ENCODE measurements at places on chromosomes 1 and 21.

GRCh38 chr1:63855942-63856341, 82.1 kb downstream of the ROR1 start:
- DNase-seq = no peak

DNA sequence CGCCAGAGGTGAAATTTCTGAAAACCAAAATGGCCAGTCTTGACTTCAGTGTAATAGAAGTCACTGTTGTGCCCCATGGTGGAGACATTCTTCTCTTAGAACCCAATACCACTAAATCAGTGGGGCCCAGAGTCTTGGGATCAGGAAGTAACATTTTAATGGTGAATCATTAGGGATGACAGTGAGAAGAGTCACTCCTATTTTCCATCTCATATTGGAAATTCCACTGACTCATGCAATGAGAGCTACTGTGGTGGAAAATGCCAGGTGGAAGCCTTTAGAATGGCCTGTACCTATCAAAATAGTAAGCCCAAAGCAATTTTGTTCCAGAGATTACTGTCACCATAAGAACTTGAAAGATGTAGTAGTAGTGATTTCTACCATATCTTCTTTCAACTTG, 20.6 kb upstream of the PPM1J start:
- DNase-seq = no peak

DNA sequence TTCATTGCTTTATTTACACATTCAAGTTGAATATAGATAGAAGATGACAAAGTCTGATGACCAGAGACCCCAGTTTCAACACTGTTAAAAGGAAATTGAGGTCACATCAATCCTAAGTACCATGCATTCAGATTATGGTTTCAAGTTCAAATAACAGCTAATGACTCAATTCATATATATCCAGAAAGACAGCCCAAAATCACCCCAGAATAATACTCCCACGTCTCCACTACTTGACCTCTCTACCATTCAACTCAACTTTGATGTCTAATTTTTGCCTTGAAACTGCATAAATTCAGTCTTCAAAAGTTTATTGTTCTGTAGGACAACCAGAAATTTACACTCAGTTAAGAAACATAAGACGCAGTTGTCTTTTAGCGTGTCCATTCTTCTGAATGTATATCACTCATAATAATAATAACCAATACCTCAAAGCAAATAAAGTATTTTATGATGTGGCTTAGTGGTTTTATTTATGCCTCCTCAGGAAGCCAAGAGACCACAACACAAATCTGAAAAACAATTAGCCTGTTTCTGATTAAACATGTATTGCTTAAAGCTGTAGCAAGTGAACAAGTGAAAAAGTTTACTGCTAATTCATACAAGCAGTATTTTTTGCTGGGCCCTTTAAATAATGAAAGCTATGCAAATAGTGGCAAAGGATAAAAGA, 569.0 kb downstream of the LTN1 start:
- no peak for DNase-seq

GRCh38 chr1:203504400-203505250, 10.7 kb downstream of the OPTC start:
- DNase-seq = peak; percentile 70

DNA sequence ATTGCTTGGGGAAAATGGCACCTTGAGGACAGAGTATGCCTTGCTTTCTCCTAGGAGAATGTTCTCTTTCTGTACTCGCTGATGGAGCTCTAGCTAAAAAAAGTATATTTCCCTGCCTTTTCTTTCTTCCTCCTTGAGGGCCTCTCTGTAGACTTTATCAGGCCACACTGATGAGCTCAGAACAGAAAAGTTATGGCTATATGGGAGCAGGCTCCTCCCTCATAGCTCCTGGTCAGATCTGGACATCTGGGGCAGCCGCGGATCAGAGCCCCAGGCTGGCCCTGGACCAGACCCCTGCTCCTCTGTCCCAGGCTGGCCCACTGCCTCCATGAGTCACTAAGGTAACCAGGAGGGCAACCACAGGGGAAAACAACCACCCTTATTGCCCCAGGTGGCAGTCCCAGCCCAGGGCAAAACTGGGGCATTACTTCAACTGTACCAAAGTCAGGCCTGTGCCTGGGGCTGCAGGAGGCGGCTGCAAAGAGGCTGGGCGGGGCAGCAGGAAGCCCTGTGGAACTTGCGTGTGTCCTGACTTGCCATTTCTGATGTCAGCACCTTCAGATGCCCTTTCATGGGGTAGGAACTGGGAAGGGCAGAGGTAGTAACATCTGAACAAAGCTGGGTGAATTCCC, 26.3 kb upstream of the ZNF648 start:
- DNase-seq = no peak

GRCh38 chr1:26542771-26543451, 13.3 kb downstream of the RPS6KA1 start:
- no peak for DNase-seq

DNA sequence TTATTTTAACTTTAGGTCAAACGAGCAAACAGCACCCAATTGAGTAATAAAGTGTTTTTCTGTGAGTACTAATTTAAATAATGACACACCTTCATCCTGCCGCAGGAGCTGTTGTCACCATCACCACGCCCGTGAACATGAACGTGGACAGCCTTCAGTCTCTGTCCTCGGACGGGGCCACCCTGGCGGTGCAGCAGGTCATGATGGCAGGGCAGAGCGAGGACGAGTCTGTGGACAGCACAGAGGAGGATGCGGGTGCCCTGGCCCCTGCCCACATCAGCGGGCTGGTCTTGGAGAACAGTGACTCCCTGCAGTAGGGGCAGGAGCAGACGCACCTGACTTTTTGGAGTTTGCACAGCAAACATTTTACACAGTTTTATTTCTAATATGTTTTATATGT, 45.9 kb downstream of the CBS start:
- no peak for DNase-seq

GRCh38 chr1:40712997-40713396, 21.5 kb downstream of the NFYC start:
- DNase-seq = no peak

DNA sequence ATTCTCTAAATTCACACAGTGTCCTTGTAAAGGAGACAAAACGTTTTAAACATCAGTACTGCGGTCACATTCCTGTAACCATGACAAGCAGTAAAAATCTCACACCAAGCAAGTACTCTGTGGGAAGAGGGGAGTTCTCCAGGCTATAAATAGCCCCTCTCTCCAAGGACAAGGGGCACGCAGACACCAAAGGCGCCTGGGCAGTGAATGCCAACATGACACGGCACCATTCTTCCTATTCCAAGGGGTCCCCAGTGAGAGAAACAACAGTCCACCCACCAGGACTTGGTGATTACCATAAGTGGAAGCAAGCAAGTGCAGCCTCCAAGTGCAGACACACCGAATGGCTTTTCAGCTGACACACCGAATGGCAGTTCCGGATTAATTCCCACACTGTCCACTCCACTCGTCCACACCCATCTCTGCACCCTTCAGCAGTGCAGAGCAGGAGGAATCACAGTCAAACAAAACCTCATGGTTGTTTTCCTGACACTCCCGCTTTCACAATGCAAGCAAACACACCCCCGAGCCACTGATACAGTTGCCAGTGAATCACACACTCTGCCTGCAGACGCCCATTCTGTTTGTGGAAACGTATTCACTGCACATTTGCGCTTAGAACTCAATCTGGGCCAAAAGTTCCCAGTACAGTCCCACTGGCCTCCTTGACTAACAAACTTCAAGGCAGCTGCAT, 1.8 kb downstream of the PTTG1IP start:
- DNase-seq = no peak

GRCh38 chr1:226697151-226697928, 41.7 kb downstream of the ITPKB start:
- DNase-seq = no peak

- DNase-seq = no peak
Observed at GRCh38 chr1:38667626-38668025, 191.9 kb downstream of the RRAGC start.

DNA sequence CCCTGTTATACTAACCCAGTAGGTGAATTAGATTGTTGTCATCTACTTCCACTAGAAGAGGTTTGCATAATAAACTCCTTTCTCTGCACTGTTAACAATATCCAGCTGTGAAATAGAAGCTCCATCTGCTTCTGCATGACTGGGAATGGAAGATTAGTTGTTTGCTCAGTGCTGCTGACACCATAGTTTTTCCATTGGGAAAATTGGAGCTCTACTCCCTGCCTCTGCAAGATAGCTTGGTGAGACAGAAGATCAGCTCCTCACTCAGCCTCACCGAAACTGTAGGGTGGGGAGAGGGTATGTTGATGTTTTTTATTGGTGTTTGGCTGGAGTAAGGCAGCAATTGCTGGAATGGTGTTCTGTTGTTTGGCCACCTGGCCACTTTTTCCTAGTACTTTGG, 331.6 kb upstream of the ADAMTS5 start:
- no peak for DNase-seq

GRCh38 chr1:44810101-44810761, 1.9 kb downstream of the BTBD19 start:
- DNase-seq = no peak

DNA sequence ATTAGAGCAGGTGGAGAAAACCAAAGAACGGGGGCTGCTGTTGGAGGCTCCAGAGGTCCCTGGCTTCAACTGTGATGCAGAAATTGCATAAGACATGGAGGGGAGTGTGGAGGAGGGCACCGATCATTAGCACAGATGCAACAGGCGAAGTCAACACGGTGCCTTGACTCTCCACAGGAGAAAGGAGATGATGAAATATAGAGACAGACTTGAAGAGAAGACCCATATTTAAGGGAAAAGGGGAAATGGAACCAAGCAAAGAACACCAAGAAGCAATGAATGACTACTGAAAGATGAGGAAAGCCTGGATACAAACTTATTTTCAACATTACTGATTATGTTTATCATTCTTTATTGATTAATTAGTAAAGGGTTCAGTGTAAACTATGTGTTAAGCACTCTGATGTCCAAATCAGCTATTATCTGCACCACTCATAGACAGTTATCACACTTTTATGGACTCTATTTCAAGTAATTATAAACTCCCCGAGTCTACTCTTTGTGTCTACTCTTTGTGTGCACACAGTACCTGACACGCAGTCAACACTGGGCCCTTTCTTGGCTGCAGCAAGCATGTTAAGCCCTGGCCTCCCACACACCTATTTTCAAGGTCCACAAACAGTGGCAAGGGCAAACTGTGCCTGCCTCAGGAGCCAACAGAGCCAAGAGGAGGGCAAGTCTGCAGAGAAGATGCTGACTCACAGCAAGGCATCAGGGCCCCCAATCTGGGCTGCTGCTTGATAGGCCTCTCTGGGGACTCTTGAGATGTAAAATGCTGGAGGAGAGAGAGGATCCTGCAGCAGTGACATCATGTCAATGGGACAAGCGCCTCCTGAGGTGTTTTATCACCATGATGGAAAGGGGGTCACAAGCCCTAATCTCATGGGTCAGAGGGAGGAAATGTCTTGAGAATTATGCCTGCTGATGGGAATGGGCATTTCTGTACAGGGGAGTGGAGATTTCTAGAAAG, 17.6 kb downstream of the PCNX2 start:
- no peak for DNase-seq

DNA sequence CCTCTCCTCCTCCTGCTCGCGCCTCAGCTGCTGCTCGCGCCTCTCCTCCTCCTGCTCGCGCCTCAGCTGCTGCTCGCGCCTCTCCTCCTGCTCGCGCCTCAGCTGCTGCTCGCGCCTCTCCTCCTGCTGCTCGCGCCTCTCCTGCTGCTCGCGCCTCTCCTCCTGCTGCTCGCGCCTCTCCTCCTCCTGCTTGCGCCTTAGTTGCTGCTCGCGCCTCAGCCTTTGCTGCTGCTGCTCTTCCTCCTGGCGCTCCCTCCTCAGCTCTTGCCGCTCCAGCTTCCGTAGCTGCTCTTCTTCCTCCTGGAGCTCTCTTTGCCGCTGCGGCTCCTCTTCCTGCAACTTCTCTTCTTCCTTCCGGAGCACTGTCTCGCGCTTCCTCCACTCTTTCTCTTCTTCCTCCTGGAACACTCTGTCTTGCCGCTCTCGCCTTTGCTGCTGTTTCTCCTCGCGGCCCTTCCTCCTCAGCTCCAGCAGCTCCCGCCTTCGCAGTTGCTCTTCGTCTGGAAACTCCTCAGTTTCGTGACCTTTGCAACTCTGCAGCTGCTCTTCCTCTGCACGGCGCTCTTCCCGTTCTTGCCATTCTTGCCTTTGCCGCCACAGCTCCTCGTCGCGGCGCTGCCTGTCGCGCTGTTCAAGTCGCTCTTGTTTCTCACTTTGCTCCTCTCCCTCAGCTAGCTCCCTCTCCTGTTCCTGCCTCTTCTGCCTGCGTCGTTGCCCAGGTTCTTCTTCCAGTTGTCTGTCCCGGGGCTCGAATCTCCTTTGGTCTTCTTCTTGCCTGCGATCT, 3.0 kb downstream of the TCHH start:
- DNase-seq = no peak

DNA sequence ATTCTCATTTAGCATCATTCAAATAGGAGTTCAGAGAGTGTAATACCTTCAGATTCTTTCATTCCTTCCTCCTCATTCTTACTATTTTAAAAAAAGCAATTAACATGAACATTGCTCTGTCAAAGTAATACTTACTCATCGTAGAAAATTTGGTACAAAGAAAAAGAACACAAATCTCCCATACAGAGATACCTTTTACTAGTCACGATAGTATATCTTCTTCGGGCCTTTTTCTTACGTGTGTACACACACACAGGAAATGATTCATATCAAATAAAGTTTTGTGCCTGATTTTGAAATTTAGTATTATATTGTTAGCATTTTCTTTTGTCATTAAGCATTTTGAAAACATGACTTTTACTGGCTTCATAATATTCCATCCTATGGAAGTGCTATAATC, 52.9 kb downstream of the NCF2 start:
- DNase-seq = no peak

DNA sequence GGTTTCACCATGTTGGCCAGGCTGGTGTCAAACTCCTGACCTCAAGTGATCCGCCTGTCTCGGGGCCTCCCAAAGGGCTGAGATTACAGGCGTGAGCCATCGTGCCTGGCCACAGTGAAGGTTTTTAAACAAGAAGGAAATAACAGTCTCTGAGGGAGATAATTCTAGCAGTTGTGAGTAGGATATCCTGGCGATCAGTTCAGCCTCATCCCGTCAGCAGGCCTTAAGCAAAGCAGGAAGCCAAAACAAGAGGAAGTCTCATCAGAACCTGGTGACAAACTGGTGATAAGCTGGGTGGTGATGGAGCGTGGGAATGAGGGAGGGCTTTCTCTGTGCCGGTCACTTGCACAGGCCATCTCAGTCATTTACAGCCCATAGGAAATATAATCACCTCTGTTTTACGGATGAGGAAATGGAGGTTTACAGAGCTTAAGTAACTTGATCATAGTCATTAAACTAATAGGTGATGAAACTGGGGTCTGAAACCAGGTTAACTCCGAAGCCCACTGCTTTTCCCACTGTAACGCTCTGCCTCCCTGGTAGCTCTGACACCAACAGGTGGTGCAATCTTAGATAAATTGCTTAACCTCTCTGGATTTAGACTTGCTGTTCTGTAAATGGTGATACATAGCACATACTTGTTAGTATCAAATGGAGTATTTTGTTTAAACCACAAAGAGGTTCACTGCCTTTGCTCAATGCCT, 40.8 kb upstream of the A3GALT2 start:
- no peak for DNase-seq

GRCh38 chr1:66834926-66835325, 33.9 kb upstream of the INSL5 start:
- DNase-seq = no peak
